Left renal cortex interstitium (tissue), 4 donors: ENCODE measurements at places on chromosomes 5 and 9. TPM values are rescaled to one million over a fixed set of nuclear protein-coding genes. Genes with fewer than 3 reads are reported as not detected.

Gene CDC25C
- 6.6 TPM for polyA plus RNA-seq

Gene AIF1L
- polyA plus RNA-seq, result 370 TPM

Gene NTNG2
- 0.36 TPM for polyA plus RNA-seq

Gene LIX1
- polyA plus RNA-seq, result 4.3 TPM

Gene TXNDC8
- polyA plus RNA-seq, result not detected

Gene SPATA31A3
- not detected for polyA plus RNA-seq

Gene TPM2
- polyA plus RNA-seq, result 191 TPM

Gene PPP3R2
- not detected for polyA plus RNA-seq

Gene MYMK
- not detected for polyA plus RNA-seq

Gene ANKS6
- polyA plus RNA-seq, result 33.2 TPM

Gene F2RL1
- polyA plus RNA-seq, result 35.1 TPM

Gene SAPCD2
- polyA plus RNA-seq, result 10.0 TPM

Gene PAM
- 212 TPM for polyA plus RNA-seq

Gene TRPM6
- 0.95 TPM for polyA plus RNA-seq

Gene PCDHA12
- 0.07 TPM for polyA plus RNA-seq

Gene ZNG1A
- polyA plus RNA-seq, result 69.9 TPM

Gene TRIM52
- 17.4 TPM for polyA plus RNA-seq

Gene WDR38
- polyA plus RNA-seq, result 0.19 TPM

Gene GRXCR2
- not detected for polyA plus RNA-seq

Gene ADAM19
- 9.8 TPM for polyA plus RNA-seq

Gene TOR4A
- 8.5 TPM for polyA plus RNA-seq

Gene HABP4
- polyA plus RNA-seq, result 20.0 TPM

Gene MEGF9
- 18.0 TPM for polyA plus RNA-seq

Gene SLC28A3
- polyA plus RNA-seq, result 0.11 TPM

Gene SLC46A2
- polyA plus RNA-seq, result 0.23 TPM

Gene GRM6
- polyA plus RNA-seq, result 0.37 TPM

Gene OLFM1
- 4.0 TPM for polyA plus RNA-seq

Gene POU5F2
- 0.06 TPM for polyA plus RNA-seq

Gene SUSD3
- polyA plus RNA-seq, result 8.5 TPM

Gene SVEP1
- polyA plus RNA-seq, result 7.2 TPM

Gene RFESD
- 5.0 TPM for polyA plus RNA-seq

Gene SMIM3
- polyA plus RNA-seq, result 19.2 TPM

Gene NEUROG1
- polyA plus RNA-seq, result not detected

Gene TEK
- 53.4 TPM for polyA plus RNA-seq

Gene PTGER4
- polyA plus RNA-seq, result 10.1 TPM

Gene CER1
- polyA plus RNA-seq, result 0.11 TPM

Gene CD74
- polyA plus RNA-seq, result 226 TPM

Gene IFNK
- polyA plus RNA-seq, result not detected

Gene TLR4
- 10.7 TPM for polyA plus RNA-seq

Gene C9orf153
- 0.21 TPM for polyA plus RNA-seq

Gene GFPT2
- polyA plus RNA-seq, result 5.4 TPM

Gene DIPK1B
- 28.5 TPM for polyA plus RNA-seq

Gene DNM1
- 246 TPM for polyA plus RNA-seq

Gene ADAMTSL2
- polyA plus RNA-seq, result 2.2 TPM

Gene PJA2
- polyA plus RNA-seq, result 133 TPM

Gene GPR151
- not detected for polyA plus RNA-seq

Gene SIT1
- polyA plus RNA-seq, result 0.16 TPM

Gene TMEM252
- polyA plus RNA-seq, result 8.9 TPM

Gene FAM78A
- polyA plus RNA-seq, result 2.8 TPM

Gene SLC36A3
- polyA plus RNA-seq, result not detected

Gene AFAP1L1
- 22.8 TPM for polyA plus RNA-seq

Gene CARD9
- polyA plus RNA-seq, result 2.0 TPM

Gene C1QTNF2
- polyA plus RNA-seq, result 0.90 TPM
